ENCODE measurements at places on chromosomes 16 and 17. TPM values are rescaled to one million over a fixed set of nuclear protein-coding genes. Genes with fewer than 3 reads are reported as not detected.

Gene SSTR5
- polyA plus RNA-seq, result not detected

Gene FBXL16
- polyA plus RNA-seq, result 1.5 TPM

Gene PIPOX
- polyA plus RNA-seq, result 0.59 TPM

Gene FBXL20
- polyA plus RNA-seq, result 7.6 TPM

Gene KRTAP4-12
- 0.12 TPM for polyA plus RNA-seq

Gene KIFC3
- 0.07 TPM for polyA plus RNA-seq

Gene TRPV2
- 89.0 TPM for polyA plus RNA-seq

Gene VASN
- 0.57 TPM for polyA plus RNA-seq

Gene DNASE1L2
- 1.6 TPM for polyA plus RNA-seq

Gene NKD1
- polyA plus RNA-seq, result 0.14 TPM

Gene CHMP1A
- 92.6 TPM for polyA plus RNA-seq

Gene AKAP1
- polyA plus RNA-seq, result 26.6 TPM

Gene LAT
- polyA plus RNA-seq, result 12.2 TPM

Gene MAP2K4
- 8.0 TPM for polyA plus RNA-seq

Gene PIK3R5
- polyA plus RNA-seq, result 63.1 TPM

Gene SLC46A1
- 2.5 TPM for polyA plus RNA-seq

Gene ZG16
- 0.06 TPM for polyA plus RNA-seq

Gene IRX6
- polyA plus RNA-seq, result 0.07 TPM
